Activated naive CD4-positive, alpha-beta T cell treated with Interleukin-2 at 50 U/mL for 16 hours (primary cell): ENCODE measurements at places on chromosomes 3 and 15.

- DNase-seq = no peak
Observed at GRCh38 chr3:16534640-16535262, 21.3 kb upstream of the RFTN1 start.

GRCh38 chr15:75091814-75092213, 68.4 kb downstream of the PPCDC start:
- no peak for DNase-seq

- DNase-seq = no peak
Observed at GRCh38 chr3:152155246-152156020, 113.3 kb upstream of the MBNL1 start.

GRCh38 chr15:101131489-101132389, 120.1 kb downstream of the CHSY1 start:
- no peak for DNase-seq

DNA sequence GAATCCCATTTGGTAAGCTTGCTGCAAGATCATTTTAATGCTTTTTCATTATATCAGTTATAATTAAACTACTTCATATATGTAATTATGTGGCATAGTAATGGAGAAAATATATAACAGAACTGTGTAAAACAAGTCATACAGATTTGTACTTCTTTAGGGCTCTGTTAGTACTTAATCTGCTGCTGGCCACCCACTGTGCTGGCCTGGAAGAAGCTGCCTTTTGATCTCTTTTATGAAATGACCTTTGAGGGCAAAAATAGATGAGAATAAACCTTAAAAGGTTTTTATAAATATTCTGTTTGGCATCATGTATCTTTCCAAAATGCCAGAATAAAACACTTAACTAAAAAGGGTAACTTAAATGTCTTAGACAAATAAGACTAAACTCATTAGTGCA, 262.9 kb downstream of the ZIC1 start:
- no peak for DNase-seq

DNA sequence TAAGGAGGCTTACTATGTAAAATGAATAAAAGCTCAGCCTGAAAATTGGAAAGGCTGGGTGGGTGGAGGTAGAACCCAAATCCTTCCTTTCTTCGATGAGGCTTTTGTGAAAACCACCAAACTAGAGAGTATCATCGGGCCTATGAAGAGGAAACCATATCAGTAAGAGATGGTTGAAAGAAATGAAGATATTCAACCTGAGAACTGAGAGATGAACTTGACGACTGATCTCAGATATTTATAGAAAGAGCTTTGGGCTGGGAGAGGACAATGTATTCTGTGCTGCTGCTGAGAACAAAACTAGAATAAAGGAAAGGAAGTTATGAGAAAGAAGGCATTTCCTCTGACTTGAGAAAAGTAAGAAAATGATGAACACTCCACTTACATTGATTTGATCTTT, 236.6 kb downstream of the KCNH8 start:
- DNase-seq = no peak

DNA sequence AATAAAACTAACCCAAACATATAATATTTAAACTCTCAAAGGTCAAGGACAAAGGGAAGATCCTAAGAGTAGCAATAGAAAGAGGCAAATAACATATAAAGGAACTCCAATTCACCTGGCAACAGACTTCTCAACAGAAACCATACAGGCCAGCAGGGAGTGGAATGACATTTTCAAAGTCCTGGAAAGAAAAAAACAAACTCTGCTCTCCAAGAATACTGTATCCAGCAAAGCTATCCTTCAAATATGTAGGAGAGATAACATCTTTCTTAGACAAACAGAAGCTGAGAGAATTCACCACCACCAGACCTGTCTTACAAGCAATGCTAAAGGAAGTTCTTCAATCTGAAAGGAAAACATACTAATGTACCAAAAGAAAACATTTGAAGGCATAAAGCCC, 51.5 kb upstream of the TMEM158 start:
- DNase-seq = no peak

GRCh38 chr3:4841776-4842440, 137.3 kb upstream of the BHLHE40 start:
- DNase-seq = no peak

GRCh38 chr3:30407651-30408050, 198.8 kb upstream of the TGFBR2 start:
- DNase-seq = no peak

DNA sequence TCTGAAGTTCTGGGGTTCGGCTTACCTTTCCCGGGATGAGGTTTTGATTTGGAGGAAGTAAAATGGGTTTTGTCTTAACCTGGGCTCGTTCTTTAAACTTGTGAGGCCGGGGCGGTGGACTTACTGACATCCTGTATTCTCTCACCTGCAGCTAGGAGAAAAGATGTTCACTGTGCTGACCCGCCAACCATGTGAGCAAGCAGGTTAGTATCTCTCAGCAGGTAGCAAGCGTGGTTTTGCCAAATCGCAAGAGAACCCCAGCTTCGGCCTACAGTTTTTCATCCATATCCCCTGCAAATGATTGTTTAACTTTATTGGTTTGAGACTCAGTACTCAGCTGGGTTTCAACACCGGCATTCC, 891 bp downstream of the ENTPD3 start:
- no peak for DNase-seq

GRCh38 chr3:195591852-195592251, 8.1 kb upstream of the APOD start:
- DNase-seq = no peak

DNA sequence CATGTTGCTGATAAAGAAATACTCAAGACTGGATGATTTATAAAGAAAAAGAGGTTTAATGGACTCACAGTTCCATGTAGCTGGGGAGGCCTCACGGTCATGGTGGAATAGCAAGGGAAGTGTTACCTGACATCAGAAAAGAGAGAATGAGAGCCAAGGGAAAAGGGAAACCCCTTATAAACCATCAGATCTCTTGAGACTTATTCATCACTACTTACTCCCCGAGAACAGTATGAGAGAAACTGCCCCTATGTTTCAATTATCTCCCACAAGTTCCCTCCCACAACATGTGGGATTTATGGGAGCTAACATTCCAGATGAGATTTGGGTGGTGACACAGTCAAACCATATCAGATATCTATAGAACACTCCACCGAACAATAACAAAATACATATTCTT, 904.6 kb downstream of the PDCD6IP start:
- no peak for DNase-seq
